ENCODE measurements at places on chromosomes 1 and 21.
A peak's percentile ranks its signal among the peaks of the same experiment; 100 is the strongest.

DNA sequence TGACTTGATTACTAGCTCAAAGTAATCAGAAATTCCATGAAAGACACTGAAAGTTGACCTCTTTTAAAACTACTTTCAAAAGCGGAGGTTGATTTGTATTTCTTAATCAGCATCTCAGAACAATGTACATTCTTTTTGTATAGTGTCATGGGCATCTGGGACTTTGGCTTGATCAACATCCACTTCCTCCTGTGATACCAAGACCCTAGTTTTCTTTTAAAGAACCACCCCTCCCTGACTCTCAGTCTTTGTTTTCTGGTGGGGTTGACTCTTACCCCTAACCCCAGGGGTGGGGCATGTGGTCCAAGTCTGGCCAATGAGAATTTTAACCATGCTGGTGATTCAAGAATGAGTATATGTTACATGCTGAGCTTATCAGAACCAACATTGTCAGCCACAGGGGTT lies 21.7 kb upstream of the IRF2BP2 start:
- DNase-seq = peak; percentile 87

DNA sequence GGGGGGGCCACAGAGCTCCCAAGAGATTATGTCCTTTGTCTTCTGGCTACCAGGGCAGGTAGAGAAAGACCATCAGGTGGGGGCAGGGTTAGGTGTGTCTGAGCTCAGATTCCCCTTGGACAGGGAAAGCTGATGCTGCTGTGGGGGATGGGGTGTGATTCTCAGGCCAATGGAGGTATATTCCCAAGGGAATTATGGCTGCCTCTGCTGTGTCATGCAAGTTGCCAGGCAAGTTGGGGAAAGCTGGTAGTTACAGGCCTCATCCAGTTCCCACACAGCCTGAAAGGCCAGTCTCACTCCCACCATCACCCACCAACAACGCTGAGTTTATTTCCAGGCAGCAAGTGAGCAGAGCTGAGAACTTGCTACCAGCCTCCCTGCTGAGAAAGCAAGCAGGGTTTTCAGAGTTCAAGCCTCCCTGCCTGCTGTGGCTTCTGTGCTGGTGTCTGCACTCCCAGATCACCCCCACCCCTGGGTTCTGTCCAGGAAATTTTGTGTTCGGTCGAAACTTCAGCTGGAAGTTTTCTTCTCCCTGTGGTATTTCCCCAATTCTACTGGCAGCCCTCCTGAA lies 21.3 kb downstream of the IFI16 start:
- DNase-seq = peak; percentile 25

DNA sequence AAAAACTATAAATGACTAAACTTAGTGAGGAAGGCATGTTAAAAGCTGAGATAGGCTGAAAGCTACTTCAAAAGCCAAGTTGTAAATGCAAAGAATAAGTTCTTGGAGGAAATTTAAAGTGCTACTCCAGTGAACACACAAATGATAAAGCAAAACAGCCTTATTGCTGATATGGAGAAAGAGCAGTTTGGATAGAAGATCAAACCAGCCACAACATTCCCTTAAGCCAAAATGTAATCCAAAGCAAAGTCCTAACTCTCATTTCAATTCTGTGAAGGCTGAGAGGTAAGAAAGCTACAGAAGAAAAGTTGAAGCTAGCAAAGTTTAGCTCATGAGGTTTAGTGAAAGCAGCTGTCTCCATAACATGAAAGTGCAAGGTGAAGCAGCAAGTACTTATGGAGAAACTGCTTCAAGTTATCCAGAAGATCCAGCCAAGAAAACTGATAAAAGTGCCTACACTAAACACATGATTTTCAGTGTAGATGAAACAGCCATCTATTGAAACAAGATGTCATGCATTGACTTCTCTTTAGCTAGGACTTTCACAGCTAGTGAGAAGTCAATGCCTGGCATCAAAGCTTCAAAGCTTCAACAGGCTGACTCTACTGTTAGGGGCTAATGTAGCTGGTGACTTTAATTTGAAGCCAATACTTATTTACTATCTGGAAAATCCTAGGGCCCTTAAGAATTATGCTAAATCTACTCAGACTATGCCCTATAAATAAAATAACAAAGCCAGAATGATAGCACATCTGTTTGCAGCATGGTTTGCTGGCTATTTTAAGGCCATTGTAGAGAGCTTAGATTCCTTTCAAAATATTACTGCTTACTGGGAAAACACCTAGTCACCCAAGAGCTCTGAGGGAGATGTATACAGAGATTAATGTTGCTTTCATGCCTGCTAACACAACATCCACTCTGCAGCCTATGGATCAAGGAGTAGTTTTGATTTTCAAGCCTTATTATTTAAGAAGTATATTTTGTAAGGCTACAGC lies 188.6 kb downstream of the EIF4G3 start:
- DNase-seq = peak; percentile 7

- DNase-seq = peak; percentile 54
These were observed 210.1 kb downstream of the GIPC2 start for GRCh38 chr1:78255846-78256245.

- DNase-seq = no peak
These were observed 19.2 kb downstream of the MAST2 start for GRCh38 chr1:45822644-45823043.

GRCh38 chr21:21085206-21085605 lies 87.0 kb downstream of the NCAM2 start:
- no peak for DNase-seq

DNA sequence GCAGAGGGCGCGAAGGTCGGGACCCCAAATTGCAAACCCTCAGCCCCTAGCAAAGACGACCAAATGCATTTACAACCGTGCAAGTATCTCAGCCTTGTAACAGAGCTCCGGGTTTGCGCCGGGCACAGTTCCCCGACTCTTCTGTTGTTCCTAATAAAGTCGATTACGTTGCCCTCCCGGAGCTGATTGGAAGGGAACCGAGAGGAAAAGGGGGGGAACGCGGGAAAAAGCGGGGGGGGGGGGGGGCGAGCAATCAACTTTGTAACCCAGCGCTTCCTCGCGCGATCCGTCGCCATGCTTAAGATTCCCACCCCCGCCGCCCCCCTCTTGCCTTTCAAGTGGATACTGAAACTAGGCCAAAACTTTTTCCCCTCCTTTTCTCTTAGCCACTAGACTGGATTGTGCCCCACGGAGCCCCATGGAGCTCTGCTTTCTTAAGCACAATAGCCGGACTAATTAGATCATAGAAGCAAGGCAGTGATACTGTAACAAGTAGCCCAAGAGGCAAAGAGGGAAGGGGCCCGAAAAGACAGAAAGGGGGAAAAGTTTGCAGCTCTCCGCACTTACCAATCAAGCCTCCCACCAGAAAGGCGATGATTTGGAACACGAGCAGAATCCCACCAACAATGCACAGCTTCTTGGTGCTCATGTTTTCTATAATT lies 565 bp downstream of the WLS start:
- peak; percentile 79 for DNase-seq

GRCh38 chr1:24051206-24051945 lies 60.6 kb downstream of the MYOM3 start:
- no peak for DNase-seq

- DNase-seq = no peak
These were observed 102.6 kb downstream of the TPR start for GRCh38 chr1:186272486-186272885.

- peak; percentile 51 for DNase-seq
These were observed 3.6 kb upstream of the INAVA start for GRCh38 chr1:200890818-200891773.

GRCh38 chr1:42118125-42118524 lies 35.1 kb upstream of the GUCA2B start:
- DNase-seq = no peak

DNA sequence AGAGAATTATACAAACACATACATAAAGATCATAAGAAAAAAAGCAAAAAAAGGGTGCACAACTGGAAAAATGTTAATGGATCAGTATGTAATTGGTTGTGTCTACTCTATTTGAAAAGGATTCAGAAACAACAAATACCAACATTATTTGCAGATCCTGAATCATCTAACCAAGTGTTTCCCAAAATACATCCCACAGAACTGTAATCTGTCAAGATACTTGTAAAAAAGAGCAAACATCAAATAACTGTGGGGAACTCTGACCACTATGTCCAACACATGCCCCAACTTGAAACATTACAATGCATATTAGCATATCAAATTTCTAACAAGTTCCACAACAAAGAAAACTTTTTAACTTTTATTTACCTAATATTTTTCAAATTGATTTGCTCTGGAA lies 22.6 kb downstream of the ANKRD13C start:
- peak; percentile 16 for DNase-seq

GRCh38 chr1:212958175-212958574 lies 7.8 kb downstream of the VASH2 start:
- peak; percentile 77 for DNase-seq

Data from fibroblast of upper back skin (primary cell).